Hippocampal formation (tissue), 2 donors: ENCODE measurements at places on chromosomes 11 and 22.

DNA sequence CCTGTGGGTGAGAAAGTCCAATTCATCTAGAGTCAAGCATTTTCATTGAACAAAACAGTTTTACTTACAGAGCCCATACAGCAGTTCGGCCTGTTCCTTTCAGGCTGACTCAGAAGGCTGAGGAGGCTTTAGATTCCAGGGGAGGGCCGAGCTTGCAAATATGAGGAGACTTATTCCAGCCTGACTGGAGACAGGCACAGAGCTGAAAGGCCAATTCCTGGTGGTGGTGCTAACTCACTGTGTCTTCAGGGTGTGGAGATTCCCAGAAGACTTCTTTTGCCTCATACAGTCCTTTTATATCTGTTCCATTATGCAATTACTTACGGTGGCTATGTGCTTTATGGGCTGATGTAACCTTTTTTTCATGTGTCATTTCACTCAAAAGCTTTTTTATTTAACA, at the start of gene OR51E2:
TSS of gene OR51E2 (minus strand) at position 269 of the 400 bp plus-strand sequence. CDS start 15,142 bp downstream, outside the sequence.
- no peak for DNase-seq

DNA sequence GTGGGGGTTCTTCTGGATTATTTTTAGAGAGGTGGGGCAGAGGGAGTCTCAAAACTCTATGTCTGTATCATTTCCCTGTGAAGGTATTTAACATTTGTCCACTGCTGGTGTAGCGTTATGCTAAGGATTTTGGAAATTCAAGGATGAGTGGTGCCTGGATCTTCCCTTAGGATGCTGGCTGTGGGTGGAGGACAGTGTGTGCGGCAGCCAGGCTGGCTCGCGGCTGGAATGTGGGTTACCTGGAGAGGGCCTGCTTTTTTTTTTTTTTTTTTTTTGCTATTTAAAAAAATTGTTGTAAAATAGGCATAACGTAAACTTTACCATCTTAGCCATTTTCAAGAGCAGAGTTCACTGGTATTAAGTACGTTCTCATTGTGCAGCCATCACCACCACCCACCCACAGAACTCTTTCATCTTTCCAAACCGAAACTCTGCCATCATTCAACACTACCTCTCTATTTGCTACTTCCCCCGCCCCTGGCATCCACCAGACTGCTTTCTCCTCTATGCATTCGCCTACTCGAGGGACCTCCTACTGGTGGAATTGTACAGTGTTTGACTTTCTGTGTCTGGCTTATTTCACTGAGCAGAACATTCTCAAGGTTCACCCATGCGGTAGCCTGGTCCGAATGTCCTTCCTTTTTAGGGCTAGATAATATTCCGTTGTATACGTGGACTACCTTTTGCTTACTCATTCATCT, 67.1 kb downstream of the PARVB start:
- no peak for DNase-seq

DNA sequence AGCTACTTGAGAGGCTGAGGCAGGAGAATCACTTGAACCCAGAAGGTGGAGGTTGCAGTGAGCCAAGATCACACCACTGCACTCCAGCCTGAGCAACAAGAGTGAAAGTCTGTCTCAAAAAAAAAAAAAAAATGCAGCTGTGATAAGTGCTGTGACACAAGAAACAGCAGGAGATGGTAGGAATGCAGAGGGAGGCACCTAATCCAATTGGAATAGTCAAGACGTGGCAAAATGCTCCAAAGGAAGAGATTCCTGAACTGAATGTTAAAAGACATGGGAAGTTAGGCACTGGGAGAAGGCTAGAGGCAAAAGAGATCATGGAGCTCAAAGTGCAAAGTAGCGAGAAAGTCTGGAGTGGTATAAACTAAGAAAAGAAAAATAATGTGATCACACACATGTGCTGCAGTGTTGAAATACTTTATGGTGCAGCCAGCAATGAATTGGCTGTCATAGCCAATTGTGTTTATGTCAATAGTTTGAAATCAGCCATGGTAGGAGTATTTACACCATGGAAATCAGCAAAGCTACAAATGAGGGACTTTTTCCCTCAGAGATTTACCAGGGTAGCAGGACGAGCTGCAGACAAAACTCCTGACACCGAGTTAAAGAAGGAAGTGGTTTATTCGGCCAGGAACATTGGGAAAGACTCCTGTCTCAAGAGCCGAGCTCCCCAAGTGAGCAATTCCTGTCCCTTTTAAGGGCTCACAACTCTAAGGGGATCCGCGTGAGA, 40.9 kb upstream of the LIPT2 start:
- no peak for DNase-seq

- DNase-seq: no peak
These were observed 71.7 kb upstream of the EED start for GRCh38 chr11:86172894-86173293.

DNA sequence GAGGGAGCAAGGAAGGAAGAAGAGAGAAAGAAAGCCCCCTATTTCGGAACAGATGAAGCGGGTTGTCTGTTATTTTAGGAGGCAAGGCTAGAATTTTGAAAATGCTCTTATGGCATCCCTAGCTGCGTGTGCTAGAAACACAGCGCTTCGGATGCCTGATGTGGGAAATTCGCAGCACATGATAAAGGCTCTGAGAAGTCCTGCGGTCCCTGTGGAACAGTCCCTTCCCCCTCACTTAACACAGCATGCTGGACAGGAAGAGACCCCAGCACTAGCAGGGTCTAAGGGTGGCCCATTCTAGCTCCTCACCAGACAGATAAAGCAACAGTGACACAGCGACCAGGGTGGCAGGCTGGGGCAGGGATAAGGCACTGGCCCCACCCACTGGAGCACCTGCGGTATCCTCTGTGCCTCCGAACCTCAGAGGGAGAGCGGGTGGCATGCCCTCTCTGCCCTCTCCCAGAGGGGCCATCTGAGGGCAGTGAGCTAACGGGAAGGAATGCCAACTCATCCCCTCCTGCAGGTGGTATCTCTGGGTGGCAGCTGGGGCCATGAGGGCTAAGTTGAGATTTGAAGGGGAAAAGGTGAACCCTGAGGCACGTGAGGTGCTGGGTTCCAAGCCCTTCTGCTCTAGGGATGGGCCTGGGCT, 75.7 kb downstream of the SCUBE1 start:
- DNase-seq: no peak

GRCh38 chr11:17750013-17750800, 15.6 kb downstream of the KCNC1 start:
- no peak for DNase-seq

GRCh38 chr11:74366576-74366975, 31.7 kb downstream of the PGM2L1 start:
- no peak for DNase-seq

GRCh38 chr11:15577519-15577918, 462.8 kb downstream of the INSC start:
- no peak for DNase-seq

GRCh38 chr11:75728992-75729391, 11.4 kb downstream of the MOGAT2 start:
- DNase-seq: no peak
